Calu3 (cell line): ENCODE measurements at places on chromosomes 3 and 15.

DNA sequence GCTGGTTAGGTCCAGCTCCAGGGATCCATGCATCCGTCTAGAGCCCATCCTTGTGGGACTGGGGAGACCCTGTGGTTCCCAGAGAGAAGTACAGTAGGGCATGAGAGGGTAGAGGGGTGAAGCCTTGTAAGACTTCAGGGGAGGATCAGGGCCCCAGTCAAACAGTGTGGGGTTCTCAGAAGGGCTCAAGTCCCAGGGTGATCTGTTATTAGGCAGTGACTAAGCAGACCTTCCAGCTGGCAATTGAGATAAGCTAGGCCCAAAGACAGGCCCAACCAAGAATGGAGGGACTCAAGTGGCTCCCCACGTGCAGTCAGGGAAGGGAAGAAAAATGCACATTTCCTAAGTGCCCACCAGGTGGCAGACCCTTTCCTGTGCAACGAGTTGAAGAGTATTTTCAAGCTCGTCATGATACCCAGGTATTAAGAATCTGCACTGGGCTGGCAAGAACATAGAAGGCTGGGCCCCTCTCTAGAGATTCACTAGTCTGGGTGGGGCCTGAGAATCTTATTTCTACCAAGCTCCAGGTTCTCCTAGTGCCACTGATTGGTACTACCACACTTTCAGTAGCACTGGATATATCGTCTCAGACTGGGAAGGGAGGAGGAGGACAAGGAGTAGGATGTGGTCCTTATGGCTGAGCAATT, 240.8 kb downstream of the NR1D2 start:
- peak; percentile 43 for DNase-seq

- DNase-seq, result no peak
Measured at GRCh38 chr3:85710490-85710889, 751.7 kb downstream of the CADM2 start.

DNA sequence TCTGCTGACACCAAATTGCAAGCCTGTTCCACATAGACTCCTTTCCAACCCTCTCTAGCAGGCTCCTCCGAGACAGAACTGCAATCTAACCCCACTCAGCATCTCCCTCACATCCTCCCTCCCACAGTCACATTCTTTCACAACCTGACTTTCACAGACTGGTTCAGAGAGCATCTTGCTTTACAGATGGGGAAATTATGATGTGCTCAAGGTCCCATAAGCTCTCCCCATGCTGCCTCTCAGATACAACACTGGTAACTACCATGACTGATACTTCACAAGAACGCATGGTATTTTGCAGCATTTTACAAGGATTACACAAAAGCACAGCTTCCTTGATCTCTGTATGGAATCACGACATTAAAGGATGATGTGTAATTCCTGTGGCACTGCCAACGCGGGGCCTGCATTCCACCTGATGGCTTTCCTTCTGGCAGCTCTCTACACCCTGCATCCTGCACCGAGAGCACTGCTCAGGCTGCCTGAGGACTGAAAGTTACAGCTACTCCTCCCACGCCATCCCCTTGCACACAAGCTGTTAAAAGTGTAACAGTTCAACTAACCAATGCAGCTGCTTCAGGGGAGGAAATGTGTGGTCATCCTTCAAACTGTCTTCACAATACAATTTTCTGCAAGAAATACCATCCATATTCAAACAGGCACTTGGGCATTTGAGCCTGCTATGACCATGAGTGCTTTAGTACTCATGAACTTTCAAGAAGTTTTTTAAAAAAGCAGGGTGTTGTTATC, 27.6 kb downstream of the TBC1D2B start:
- no peak for DNase-seq

DNA sequence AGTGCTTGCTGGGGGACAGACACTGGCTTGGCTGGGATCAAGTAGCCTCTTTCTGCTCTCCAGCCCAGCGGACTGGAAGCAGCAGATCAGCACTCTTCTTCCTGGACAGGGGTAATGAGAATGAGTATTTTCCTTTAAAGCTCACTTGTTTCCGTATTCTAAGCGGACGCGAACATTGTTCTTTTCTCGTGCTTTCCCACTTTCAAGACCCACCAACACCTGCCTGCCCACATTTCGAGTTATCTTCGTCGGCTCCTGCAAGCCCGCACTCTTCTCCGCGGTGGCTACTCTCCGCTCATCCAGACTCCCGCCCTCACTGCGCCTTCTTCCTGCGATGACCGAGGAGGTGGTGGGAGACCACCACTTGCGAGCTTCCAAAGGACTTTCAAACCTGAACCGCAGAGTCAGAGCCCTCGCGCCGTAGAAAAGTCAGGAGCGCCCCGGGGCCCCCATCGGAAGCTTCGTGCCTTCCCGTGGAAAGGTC, 1.6 kb upstream of the PPM1L start:
- peak; percentile 48 for DNase-seq

DNA sequence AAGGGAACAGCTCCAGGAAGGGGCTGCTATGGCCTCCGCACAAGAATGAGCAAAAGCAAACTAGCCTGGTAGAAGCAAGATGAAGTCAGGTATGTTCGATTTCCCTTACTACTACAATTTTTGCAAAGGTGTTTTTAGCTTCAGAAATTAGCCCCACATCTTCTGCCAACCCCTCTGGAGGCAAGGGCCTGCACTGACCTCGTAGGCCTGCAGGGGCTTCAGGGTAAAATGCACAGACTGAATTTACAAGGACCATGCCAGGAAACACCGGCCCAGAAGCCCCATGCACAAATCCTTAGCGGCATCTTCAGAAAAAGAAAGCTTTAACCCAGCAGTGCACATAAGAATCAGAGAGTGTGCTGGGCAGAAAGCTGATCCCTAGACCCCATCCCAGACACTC, 53.0 kb downstream of the SLC6A1 start:
- DNase-seq, result no peak

DNA sequence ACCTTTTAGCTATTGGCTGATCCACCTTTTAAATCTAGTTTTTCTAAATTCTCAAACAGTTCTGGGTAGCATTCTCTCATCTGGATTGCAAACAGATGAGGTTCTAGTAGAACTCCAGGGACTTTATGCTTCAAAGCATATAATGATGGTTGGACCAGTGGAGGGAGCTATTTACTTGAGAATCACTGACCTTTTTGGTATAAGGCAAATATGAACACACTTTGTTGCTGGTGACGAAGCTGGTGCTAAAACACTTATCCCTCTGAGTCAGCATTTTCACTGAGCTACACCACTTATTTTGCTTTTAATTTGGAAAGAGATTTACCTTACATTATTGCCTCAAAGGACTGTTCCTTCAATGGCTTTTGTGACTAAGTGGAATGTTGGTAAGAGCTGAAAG, 58.6 kb upstream of the SLITRK3 start:
- peak; percentile 42 for DNase-seq

- no peak for DNase-seq
Measured at GRCh38 chr15:64038878-64039610, 7.2 kb downstream of the DAPK2 start.

GRCh38 chr3:141259821-141260629, 28.4 kb downstream of the PXYLP1 start:
- no peak for DNase-seq

DNA sequence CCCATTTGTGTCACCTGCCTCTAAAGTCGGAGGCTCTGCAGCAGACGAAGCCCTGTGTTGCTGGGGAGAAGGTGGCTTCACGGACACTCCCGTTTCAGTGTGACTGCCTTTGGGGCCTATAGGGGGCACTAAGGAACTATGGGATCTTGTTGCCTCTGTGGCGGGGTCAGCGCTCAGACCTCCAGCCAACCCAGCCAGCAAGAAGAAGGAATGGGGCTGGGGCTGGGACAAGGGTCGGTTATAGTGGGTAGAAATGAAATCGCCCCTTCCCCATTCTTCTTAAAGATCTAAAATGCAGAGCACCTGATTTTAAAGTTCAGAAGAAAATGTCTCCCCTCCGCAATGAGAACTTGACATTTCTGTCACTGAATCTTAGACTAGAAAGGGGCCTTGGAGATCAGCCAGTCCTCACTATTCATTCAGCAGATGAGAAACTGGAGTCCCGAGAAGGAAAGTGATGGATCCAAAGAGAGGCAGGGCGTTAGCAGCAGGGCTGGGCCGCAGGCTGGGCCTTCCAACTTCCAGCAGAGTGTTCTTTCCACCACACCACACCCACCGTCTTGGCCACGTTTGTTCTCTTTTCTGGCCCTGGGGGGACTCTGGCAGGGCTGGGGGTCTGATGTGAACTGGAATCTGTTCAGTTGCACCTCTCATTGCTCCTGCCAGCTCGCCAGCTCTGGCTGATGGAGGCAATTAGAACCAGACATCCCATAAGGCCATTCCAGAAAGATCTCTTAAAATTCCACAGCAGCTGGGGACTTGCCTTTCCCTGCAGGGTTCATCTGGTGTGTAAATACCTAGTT, 195.4 kb downstream of the OPA1 start:
- DNase-seq, result peak; percentile 55

DNA sequence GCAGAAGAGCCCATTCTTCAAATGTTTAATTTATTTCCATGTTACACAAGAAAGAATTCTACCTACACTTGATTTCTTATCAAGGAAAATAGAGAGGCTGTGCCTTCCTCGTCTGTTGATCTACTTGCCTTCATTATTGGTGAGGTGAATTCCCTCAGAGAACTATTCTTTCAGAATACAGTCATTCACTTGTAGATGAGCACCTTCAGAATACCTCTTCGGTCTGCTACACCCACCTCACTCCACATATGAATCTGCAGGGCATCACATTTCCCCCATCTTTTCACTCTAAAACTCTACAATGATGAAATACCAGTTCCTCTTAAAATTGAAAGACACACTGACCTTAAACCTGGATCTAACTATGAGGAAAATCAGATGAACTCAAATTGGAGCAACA, 43.0 kb downstream of the TAFA4 start:
- DNase-seq, result no peak

GRCh38 chr15:101611580-101612299, 40.4 kb downstream of the TM2D3 start:
- DNase-seq, result no peak

- DNase-seq, result no peak
Measured at GRCh38 chr15:37820380-37821128, 113.9 kb upstream of the TMCO5A start.

- no peak for DNase-seq
Measured at GRCh38 chr15:48415036-48415886, 84.0 kb downstream of the DUT start.

DNA sequence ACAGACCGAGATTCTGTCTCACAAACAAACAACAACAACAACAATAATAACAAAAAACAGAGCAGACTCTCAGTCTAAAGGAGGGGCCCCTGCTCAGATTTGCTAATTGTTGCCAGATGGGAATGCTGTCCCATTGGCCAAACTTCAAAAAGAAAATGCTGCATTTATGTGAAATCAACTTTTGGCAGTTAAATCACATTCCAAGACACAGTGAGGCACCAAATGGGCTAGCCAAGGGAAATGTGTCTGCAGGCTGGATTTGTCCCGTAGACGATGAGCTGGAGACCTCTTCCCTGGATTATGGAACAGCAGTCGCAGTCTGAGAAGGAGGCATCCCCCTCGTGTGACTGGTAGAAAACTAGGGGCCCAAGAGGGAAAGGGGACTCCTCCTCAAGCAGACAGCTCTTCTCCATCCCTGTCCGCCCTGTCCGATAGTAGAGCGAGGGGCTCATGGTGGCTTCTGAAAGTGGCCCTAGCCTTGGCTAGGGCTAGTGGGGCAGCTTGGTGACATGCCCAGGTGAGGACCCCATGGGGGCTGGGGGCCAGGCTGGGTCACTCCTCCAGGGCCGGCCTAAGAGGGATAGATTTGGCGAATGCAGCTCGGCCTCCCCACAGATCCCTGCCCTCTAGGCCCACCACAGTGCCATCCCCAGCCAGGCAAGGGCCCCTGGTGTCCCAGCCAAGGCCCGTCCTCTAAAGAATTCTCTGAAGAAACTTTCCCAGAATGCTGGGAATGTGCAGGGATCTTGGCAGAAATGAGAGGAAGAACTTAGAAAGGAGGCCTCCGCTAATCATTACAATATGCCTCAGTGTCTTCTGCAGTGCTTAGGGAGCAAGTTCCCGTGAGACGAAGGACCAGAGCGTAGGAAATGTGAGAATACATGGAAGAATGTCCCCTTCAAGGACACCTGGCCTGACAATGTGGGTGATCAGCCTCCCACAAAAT, 2.0 kb downstream of the SLC22A14 start:
- no peak for DNase-seq

- DNase-seq, result no peak
Measured at GRCh38 chr15:64163659-64164362, 989 bp upstream of the PPIB start.

GRCh38 chr3:119300991-119301391, 6.8 kb downstream of the ARHGAP31 start:
- DNase-seq, result no peak

GRCh38 chr3:101009386-101009785, 16.2 kb upstream of the ABI3BP start:
- no peak for DNase-seq

- no peak for DNase-seq
Measured at GRCh38 chr3:86913160-86913559, 77.8 kb downstream of the VGLL3 start.

- no peak for DNase-seq
Measured at GRCh38 chr3:42749025-42749752, 23.9 kb downstream of the CCDC13 start.

DNA sequence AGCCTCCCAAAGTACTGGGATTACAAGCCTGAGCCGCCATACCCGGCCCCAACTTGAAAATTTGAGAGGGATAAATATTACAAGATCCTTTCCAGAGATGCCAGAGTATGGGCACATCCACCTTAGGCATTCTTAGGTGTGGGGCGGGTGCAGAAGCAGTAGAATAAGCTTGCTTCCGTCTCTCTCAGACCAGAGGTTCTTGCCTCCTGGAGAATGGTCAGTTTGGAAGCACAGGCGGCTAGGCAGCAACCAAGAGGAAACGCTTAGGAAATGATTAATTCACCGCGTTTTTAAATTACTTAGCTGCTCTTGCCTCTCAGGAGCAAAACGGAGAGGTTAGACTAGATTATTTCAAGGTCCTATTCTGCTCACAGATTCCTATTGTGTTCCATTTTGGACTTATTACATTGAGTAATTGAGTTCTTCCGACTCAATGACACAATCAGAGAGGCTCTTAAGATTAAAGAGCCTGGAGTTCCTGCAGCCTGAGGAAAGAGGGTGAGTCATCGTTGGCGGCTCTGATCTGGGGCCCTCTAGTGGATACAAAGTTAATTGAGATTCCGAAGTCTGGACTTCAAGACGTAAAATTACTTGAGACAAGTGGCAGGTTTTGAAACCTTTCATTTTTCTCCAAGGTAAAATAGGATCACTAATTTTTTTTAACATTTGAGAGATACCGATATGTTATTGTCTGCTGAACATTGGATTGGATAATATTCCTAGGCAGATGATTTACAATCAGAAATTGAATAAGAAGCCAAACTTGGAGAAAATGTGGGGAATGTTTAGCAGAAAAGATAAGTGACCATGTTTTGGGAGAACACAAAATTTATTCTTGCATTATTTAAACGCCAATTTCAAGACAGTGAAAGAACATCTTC, 5.8 kb upstream of the TOPAZ1 start:
- DNase-seq, result peak; percentile 69

GRCh38 chr15:100831467-100831866, 48.2 kb upstream of the ALDH1A3 start:
- no peak for DNase-seq

- DNase-seq, result peak; percentile 13
Measured at GRCh38 chr3:140467104-140467577, 210.7 kb upstream of the TRIM42 start.

GRCh38 chr3:54951405-54951804, 23.5 kb upstream of the LRTM1 start:
- DNase-seq, result no peak

GRCh38 chr3:115217678-115218451, 70.8 kb upstream of the ZBTB20 start:
- peak; percentile 63 for DNase-seq
